Cortex of kidney (tissue), 1 donor: ENCODE measurements at places on chromosomes 7 and 10.

DNA sequence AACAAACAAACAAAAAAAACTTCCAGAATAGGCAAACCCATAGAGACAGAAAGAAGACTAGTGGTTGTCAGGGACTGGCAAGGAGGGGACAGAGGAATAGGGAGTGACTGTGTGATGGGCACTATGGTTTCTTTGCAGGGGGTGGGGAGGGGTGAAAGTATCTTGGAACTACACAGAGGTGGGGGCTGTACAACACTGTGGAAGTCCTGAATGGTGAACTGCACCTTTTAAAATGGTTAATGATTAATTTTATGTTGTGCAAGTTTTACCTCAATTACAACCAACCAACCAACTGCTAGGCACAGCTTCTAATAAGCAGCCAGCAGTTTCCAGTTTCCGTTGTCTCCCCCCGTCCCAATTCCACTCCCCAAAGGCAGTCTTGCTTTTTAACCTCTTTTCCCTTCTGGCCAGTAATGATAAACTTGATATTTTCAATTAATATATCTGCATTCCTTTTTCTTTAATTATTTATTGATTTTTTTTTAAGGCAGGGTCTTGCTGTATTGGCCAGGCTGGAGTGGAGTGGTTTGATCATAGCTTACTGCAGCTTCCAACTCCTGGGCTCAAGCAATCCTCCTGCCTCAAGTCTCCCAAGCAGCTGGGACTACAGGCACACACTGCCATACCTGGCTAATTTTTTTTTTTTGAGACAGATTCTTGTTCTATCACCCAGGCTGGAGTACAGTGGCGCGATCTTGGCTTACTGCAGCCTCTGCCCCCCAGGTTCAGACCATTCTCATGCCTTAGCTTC, 46.8 kb downstream of the HIP1 start:
- DNase-seq = no peak

DNA sequence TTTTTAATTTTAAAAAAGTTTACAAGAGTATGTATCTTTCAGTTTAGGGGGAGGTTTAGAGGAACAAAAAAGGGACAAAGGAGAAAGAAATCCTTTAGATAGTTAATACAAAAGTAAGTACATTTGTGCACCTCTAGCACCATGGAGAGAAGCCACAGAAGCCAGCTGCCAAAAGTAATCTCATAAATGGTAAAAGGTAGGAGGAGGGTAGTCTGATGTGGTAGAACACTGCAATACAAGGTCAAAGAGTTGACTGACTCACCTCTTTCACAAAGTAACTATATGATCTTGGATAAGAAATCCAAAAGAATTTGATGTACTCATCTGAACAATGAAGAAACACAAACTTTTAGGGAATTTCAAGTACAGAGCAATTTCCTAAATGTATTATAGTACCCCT, 68.1 kb downstream of the CNOT4 start:
- no peak for DNase-seq

- DNase-seq = no peak
Observed at GRCh38 chr7:133739817-133740216, 387.3 kb upstream of the LRGUK start.

DNA sequence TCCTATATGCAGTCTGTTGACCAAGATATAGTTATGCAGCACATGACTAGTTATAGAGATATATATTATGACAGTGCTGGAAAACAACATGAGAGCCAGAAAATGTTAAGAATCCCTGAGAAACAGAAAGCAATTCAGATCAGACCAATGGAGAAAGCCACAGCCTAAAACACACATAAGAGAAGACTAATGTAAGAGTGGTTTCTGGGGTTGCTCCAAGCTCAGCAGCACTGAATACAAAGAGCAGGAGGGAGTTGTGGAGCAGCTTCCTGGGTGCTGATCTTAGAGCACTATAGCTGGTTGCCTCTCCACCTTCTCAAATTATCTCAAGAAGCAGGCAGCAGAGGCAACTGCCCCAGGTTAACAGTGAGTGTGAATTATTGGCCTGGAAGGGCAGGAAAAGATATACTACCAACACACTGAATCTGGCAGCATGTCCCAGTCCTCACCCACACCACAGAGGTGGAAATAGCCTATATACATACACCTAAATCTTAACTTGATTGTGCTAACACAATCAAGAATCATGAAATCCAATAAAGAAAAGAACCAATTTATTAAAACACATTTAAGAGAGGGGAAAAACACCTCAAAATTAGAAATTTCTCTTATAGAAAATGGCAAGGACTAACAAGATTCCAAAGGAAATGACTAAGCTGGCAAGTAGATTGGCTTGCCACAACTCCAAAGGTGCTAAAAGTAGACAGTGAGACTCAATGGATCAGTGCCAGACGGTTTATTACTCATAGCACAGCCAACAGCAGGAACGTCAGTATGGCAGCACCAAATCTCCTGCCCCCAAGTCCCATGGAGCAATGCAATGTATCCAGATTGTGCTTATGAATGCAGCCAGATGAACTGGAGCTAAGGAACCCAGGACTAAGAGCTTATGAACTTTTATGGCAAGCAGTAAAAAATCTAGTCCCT, 5.1 kb downstream of the PTTG1IP2 start:
- no peak for DNase-seq

GRCh38 chr10:36888925-36889573, 236.3 kb upstream of the ANKRD30A start:
- DNase-seq = no peak

- no peak for DNase-seq
Observed at GRCh38 chr7:18352339-18353255, 143.0 kb upstream of the HDAC9 start.

GRCh38 chr7:20140291-20141001, 76.7 kb downstream of the MACC1 start:
- DNase-seq = no peak

GRCh38 chr7:1725766-1726630, 55.9 kb downstream of the ELFN1 start:
- no peak for DNase-seq

GRCh38 chr7:9264395-9264794, 831.0 kb downstream of the NXPH1 start:
- no peak for DNase-seq

DNA sequence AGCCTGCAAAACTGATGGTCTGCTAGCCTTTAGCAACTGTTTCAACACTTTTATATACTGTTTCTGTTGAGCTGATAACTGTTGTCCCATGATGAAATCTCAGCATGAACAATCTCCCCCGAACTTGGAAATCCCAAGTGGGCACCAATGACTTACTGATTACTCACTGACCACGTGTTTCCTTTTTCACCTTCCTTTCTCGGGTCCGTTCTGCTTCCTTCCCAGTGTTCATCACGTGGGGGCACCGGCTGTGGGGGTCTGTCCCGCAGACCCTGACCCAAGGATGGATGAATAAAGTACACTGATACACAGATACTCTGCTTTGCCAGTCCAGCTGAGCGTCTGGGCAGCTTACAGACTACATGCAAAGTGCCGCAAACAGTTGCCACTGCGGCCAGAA, 39.0 kb upstream of the RASGEF1A start:
- DNase-seq = no peak

DNA sequence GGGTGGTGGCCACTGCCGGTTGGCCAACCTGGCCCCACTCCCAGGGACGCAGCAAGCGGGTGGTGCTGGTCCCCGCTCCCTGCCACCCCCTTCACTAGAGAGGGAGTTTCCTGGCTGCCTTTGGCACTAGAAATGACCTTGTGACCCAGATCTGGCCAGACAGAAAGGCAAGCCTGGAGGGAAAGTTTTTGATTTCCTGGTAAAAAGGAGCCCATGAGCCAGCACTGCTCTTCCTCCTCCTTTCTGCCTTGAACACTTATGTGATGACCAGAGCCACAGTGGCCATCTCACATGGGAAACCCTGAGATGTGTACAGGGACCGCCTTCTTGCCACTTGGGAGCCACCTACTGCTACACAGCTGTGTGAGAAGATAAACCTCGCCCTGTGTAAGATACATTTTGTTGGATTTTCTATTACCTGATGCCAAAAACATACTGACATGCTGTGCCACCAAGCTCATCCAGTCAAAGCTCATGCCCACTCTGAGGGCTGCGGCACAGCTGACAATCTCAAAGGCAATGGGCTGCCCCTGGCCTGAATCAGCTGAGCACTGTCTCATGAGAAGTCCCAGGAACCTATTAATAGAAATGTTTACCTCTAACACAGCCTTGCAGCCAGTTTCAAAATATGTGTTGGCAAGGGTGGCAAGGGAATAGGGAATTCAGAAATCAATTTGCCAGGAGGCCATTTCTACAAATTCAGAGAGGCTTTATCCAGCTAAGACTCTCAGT, 94.0 kb downstream of the CYTH3 start:
- DNase-seq = no peak

GRCh38 chr7:51180092-51180491, 136.5 kb downstream of the COBL start:
- DNase-seq = no peak

- DNase-seq = no peak
Observed at GRCh38 chr10:68440898-68441297, 30.9 kb downstream of the DNA2 start.

GRCh38 chr10:91034042-91034441, 113.2 kb upstream of the ANKRD1 start:
- DNase-seq = no peak

DNA sequence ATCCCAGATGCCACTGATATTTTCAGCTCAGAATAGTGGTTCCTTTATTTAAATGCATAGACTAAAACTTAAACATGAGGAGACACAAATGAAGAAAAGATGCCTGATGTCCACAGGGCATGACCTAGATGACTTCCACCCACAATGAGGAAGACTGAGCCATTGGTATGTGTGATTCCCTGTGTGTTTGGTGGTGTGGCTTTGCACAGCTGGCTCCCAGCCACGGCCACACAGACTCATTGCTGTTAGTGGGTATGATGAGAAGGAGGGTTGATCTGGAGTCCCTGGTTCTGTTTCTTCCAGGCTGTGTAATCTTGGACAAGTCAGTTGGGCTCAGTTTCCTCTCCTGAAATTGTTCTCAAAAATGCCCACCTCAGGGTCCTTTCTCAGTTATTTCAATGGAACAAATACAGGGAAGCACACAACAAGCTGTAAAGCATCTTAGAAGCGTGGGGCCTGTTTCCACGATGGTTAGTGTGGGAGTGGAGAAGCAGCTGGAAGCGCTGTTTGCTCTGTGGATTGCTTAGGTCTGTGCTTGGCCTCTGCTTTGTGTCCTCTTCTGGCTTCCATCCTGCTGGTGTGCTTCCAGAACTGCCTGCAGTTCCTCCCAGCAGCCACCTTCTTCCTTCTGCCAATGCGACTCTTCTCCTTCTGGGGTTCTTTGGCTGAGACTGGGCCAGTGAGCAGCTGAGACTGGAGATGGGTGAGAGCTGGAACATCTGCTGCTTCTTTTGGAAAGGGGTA, 303.7 kb downstream of the BMPER start:
- no peak for DNase-seq

GRCh38 chr10:19209319-19209718, 160.7 kb downstream of the MALRD1 start:
- DNase-seq = no peak

DNA sequence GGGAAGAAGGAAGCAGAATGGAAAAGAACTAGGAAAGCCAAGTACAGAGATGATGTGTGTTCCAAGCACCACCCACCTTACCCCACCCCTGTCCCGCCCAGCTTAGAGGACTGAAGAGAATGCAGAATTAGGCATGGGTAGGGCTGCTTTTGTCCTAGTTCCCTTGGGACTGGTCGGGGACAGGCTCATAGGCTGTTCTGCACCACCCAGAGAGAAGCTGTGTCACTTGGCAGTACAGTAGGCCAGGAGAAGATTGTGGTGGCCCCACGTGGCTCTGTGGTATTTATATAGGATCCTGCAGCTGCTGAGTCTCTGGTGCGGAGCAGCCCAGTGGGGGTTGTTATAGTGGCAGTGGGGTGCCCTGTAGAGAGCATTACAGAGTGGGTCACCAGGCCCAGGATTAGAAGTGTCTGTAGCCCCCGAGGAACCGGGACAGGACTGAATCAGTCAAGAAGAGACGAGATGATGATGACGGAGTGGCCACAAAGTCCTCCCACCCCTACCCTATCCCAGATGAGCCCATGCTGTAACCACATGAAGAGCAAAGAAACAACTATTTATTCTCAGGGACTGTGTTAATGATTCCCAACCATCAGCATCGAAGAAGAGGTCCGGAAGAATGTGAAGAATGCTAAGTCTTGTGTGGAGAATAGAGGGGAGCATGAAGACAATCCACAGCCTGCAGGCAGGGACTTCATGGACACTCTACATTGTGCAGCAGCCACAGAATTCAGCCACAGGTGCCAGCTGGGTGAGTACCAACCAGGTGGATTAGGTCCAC, 88.9 kb downstream of the C1GALT1 start:
- no peak for DNase-seq

DNA sequence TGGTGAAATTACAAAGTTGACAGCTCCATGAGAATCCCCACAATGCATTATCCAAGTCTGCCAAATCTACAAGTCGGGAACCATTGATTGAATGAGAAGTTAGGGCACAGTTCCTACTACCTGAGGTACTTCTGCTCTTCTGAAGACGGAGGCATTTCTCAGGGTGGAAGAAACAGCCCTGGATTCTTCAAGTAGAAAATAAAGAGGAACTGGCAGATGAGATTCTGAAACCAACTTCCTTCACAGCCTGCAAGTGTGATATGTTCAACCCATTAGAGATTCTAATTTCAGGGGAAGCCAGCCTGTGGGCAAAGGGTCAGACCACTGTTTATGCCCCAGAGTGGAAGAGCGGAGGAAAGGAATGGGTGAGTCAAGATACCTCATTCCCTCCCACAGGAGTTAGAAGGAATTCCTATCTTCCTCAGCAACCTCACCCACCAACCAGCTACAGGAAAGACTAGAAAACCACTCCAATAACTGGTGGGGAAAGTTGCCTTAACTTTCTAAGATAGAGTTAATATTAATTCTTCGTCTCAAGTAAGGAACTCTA, 50.5 kb upstream of the BMPER start:
- no peak for DNase-seq
